ENCODE measurements at places on chromosomes 4 and X.

DNA sequence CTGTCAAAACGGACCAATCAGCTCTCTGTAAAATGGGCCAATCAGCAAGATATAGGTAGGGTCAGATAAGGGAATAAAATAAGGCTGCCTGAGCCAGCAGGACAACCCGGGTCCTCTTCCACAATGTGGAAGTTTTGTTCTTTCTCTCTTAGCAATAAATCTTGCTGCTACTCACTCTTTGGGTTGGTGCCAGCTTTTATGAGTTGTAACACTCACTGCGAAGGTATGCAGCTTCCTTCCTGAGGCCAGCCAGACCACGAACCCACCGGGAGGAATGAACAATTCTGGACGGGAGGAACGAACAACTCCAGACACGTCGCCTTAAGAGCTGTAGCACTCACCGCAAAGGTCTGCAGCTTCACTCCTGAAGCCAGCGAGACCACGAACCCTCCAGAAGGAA, 287.8 kb downstream of the RAPGEF2 start:
- DNase-seq: peak; percentile 68

- no peak for DNase-seq
Observed at GRCh38 chr4:138861135-138861534, 154.4 kb upstream of the NOCT start.

DNA sequence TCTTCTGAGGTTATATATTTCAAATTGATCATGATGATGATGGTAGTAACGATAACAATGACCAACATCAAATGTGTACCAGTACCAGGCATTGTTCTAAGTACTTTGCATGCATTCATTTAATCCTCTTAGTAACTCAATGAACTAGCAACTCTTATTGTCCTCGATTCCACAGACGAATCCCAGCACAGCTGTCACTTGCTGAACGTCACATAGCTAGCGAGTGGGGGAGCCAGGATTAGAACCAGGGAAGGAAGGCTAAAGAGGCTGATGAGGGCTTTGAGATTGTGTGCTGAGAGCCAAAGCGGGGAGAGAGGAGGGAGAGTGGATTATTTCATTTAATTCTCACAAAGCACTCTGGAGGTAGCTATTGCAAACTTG, 103.6 kb downstream of the PHOX2B start:
- DNase-seq: no peak

- no peak for DNase-seq
Observed at GRCh38 chrX:10167573-10167972, 10.8 kb downstream of the CLCN4 start.

DNA sequence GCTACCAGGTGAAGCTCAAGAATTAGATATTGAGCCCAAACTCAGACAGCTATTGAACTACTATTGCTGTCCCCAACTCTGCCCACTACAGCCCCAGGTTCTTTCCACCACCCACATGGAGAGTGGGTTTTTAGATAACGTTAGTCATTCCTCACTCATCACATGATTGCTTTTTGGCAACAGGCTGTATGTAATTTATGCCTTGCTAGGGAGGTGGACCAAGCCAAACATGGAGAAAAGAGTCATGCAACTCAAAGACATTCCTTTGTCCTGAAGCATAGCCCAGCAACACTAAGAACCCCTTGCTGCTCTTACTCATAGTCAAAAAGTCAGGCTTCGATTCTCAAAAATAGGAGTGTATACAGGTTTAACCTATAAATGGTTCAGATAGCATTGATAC, 275.9 kb upstream of the VCX3A start:
- no peak for DNase-seq

- DNase-seq: no peak
Observed at GRCh38 chr4:82687531-82687930, 111.1 kb downstream of the SCD5 start.

GRCh38 chrX:119669424-119670037, 23.4 kb downstream of the SEPTIN6 start:
- DNase-seq: no peak

DNA sequence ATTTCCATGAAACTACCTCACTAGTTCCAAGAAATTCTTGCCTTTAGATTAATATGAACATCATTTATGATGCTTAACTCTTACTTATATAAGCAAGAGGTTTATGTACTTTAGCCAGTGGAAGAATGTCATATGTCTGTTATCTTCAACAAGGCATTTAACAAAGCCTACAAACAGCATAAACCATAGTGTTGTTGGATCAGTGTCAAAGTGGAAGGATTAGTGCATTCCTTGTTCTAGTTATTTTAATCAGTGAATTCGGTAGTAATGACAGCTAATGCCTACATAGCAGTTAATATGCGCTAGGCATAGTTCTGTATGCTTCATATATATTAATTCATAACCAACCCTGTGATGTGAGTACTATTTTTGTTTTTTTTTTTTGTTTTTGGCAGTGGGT, 3.1 kb downstream of the PI4K2B start:
- DNase-seq: no peak

DNA sequence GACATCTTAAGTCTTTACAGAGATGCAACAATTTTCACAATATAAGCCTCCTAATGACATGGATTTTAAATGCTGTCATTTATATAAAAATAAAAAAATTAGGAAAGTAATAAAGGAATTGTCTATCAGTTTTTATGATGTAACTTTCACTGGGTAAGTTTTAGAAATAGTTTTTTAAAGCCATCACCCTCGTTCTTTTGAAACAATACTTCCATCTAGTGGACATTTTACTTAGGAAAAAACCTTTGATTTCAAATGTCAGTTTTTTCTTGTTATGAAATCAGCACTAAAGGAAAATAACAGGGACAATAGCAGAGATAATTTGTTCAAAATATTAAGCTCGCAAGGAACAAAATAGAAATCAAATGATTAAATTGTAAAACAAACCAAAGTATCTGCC, 24.3 kb upstream of the NDNF start:
- peak; percentile 41 for DNase-seq

DNA sequence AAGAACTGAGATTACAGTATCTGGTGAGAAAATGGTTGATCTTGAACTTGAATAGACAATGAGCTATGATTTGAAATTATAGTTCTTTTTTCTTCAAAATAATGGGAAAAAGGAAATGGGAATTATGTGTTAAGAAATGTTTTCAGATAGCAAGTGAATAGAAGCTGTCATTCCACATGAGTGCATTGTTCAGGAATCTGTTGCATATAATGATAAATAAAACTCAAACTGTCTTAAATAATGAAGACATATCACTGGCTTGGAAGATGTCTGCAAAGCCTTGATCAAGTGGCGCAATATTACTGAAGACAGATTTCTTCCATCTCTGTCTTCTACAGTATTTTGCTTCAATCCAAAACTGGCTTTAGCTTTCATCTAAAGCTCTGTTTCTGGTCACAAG, 479.3 kb upstream of the ZFP42 start:
- DNase-seq: no peak

DNA sequence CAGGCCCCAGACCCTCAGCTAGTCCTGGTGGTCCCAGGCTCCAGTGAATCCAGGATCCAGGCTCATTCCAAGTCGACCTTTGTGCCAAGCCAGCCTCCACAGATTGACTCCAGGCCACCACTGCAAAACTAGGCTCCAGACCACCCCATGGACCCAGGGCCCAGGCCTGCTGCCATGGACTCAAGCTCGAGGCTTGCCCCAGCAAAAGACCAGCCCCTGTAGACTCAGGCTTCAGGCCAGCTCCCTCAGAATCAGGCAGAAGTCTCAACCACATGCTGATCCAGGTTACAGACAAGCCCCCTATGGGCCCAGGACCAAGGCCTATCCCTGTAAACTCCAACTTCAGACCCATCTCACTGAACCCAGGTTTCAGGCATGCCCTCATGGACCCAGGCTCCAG, 692.4 kb downstream of the PCDH19 start:
- no peak for DNase-seq

DNA sequence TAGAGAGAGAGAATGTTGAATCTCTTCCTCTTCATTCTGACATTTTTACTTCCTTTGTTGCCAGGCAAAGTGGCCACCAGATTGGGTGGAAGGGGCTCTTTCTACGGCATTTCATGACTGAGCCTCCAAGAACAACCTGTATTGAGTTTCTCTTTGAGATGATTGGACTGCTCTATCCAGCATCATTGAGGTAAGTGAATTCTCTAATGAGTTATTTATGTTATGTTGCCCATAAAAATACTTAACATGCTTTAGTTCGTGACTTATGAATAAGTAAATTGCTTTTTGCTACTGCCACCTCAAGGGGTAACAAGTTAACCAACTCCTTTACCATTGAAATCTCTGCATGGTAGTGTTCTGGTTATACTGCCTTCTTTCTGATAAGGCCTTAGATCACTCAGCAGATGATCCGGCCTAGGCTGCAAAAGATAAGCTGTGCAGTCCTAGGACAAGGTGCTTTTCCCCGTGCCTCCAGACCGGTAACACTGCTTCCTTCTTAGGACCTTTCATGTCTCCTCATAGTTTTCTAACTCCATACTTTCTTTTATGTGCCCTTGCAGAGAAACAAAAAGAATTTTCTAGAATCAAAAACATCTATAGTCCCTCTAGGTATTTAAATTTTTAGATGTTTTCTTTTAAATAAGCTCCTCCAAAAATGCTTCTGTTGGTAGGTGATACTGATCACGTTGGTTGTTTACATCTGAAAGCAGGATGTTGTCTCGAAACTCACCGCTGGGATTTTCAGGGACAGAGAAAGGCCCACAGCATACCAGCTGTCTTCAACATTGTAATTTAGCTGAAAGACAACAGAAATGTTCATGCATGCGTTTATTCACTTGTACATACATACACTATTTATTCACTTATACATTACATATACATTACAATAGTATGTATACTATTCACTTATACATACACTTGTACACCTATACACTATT, 157.1 kb upstream of the RBPJ start:
- DNase-seq: no peak

- no peak for DNase-seq
Observed at GRCh38 chr4:117249333-117249732, 164.0 kb upstream of the TRAM1L1 start.

- no peak for DNase-seq
Observed at GRCh38 chrX:154549766-154550165, 2.3 kb downstream of the IKBKG start.

- DNase-seq: no peak
Observed at GRCh38 chr4:152331042-152331441, 204.8 kb downstream of the FBXW7 start.

DNA sequence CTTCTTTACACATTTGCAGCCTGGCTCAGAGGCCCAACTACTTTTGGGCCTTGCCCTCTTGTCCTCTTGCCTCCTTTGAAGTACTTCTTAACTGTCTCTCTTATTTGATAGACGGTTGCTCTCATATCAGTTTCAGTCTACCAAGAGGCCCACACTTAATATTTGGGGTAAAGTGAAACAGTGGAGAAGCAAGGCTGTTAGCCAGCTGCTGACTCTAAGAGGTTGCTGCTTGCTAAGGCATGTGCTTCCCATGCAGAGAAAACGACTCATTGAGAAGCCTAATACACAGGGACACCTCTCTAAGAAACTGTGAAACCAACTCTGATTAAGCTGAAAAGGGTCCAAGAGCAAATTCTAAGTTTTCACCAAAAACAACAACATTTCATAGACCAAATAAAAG, 94.6 kb downstream of the PPP3CA start:
- no peak for DNase-seq

DNA sequence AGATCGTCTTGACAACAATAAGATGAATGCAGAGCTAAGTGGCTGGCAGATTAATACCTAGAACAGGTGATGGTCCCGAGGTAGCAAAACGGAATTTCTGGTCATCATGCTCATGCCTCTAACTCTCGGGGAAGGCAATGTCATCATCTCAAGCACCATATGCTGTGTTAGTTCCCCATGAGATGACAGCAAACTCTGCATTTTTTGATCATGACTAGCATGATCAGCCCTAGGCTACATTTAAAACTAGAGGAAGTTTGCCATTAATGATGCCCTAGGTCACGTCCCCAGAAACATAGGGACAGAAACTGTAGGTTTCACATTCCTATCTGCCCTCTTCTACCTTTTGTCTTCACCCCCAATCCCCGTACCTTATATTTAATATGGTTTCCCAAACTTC, 11.6 kb downstream of the LPAR4 start:
- no peak for DNase-seq

- no peak for DNase-seq
Observed at GRCh38 chr4:138951764-138952163, 63.8 kb upstream of the NOCT start.

- no peak for DNase-seq
Observed at GRCh38 chrX:45614853-45615252, 414.2 kb upstream of the DIPK2B start.

DNA sequence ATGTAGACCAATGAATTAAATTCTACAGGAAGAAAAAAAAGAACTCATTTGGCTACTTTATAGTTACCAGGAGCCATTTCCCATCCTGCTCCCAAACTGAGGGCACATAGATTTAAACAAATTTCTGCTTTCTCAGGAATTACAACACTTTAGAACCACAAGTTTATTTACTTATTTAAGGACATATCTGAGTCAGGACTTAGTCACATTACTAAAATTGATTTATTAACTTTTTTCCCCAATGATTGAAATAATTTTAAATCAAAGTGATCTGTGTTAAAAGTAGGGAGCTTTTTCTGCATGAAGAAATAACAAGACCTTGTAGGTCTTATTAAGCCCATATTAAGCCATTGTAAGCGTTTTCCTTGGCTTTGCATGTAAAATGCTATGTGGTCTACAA, 291.0 kb upstream of the HAND2 start:
- no peak for DNase-seq

DNA sequence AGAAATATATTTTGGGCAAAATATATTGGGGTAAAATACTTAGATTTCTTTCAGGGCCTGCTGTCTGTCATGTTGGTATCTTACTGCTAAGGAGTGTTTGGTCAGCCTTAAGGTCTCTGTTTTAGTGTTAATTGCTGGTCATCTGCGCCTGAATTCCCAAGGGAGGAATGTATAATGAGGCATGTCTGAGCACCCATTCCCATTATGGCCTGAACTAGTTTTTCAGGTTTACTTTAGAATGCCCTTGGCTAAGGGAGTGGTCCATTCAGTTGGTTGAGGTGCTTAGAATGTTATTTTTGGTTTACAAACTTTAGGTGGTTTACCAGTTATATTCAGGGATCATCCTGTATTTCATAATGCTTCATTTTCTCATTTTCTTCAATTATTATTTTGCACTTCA, 125.9 kb downstream of the CFAP299 start:
- DNase-seq: no peak

DNA sequence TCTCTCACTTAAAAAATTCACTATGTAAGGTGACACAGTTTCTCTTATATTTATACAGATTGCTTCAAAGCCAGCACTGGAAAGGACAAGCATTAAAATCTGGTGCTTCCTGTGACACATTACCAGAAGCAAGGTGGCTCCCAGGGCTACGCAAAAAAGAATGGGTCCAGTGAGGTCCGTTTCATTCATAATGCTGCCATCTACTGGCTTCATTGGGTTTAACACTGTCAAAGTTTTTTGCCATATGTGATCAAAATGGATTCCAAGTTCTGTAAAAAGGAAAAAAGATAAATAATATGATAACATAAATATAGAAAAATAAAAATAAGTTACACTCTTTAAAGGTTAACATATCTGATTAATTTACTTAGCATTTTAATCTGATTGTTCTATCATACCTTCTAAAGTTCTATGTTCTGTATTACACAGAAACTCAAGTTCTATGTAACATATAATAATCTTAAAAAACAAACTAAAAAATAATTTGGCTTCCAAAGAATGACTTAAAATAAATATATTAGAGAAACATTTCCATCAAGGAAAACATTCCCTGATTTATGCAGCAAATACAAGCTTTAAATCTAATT, 22.1 kb downstream of the YIPF7 start:
- peak; percentile 17 for DNase-seq

GRCh38 chr4:146333187-146333894, 119.0 kb downstream of the REELD1 start:
- DNase-seq: peak; percentile 42

GRCh38 chrX:40087425-40088298, 10.1 kb downstream of the BCOR start:
- no peak for DNase-seq

GRCh38 chrX:112868586-112868985, 28.0 kb upstream of the AMOT start:
- DNase-seq: no peak
